ENCODE measurements at places on chromosomes 2 and 18.

GRCh38 chr2:190996338-190996946 is 17.5 kb downstream of the STAT1 start:
- peak; percentile 71 for DNase-seq

DNA sequence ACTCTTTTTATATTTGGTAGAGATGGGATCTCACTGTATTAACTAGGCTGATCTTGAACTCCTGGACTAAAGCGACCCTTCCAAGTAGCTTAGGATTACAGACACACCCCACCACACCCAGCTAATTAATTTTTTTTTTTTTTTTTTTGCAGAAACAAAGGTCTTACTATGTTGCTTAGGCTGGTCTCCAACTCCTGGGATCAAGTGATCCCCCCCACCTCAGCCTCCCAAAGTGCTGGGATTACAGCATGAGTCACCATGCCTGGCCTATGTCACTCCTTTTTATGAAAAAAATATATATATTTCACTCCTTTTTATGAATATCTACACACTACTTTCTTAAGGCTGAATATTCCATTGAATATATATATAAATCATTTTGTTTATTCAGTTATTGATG is 162.8 kb downstream of the MGAT5 start:
- DNase-seq: peak; percentile 9

DNA sequence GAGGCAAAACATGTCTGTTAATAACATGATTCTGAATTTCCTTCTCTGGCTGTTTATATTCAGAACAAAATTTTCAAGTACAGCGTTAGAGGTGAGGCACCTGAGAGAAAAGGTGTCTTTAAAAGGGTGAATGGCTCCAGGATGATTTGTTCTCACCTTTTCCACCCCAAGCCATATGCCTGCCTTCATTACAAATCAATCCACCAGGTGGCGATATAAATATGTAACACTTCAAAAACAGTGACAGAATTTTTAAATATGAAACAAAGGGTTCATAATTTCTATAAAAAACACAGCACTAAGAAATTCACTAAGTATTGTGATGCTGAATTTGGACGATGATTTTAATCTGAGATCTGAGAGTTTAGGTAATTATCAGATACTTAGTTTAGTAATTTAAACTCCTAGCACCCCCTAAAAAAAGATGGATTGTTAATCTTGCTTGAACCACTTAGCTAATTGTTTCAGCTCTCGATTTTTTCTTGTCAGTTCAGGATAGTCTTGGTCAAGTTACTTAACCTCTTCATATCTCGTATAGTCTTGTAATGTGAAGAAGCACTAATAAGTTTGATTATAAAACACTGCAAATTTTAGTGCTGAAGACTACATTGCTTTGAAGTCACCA is 528.8 kb downstream of the CPS1 start:
- DNase-seq: peak; percentile 72

DNA sequence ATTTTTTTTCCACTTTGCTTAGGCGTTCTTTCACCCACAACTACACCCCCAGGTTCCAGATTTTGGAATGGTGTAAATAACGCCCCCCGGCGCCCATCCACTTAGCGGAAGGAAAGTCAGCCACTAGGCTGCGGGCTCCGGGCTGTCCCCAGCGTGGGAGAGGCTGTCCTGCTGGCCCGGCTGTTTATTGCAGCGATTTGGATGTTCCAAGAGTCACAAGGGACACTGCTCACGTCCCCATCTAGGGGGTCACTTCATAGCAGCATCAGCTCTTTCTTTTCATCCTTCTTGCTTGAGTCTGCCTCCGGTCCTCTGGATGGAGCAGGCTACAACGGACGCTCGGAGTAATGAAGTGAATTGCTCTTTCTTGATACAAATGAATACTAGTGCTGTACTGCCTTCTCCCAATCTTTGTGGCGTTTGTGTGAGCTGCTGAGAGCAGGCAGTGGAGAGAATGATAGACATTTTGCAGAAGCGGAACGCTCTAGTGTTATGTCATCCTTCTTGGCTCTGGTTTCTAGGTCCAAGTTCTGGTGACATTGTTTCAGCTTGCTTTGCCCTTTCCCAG is 50.7 kb upstream of the PAIP2B start:
- DNase-seq: peak; percentile 87
